ENCODE measurements at places on chromosomes 3 and 15.
A peak's percentile ranks its signal among the peaks of the same experiment; 100 is the strongest.

DNA sequence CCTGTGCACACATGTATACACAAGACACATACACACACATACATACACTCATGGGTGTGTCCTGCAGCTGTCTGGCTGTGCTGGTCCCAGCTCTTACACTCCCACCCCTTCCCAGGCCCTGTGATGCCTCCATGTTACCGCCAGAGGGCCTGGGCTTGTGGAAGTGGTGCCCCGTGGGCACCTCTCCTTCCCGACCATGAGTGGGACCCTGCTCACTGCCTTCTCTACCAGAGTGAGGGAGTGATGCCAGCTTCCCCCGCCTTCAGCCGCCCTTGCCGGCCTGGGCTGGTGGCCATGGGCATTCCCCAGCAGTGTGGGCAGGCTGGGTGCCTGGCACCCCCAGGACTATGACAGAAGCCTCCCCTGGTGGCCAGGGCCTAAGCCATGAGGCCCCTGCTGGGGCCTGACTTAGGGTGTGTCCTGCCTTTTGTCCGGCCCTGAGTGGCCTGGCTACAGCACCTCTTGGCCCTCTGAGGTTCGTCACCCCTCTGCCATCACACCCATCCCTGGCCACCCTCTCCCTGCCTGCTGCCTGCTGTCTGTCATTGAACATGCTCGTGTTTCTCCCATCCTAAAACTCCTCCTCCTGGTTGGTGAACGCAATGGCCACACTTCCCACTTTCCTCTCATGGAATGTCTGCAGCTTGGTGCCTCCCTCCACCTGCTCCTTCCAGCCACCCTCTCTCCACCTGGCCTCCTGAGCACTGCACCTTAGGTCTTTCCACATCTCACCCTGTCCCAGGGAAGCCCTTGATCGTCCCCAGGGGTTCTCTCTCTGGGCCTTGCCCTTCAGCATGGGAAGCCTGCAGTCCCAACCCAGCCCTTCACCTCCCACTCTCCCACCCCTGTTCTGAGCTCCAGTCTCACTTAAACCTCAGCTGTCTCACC lies 14.6 kb downstream of the HDAC11 start:
- DNase-seq: no peak

GRCh38 chr15:48541341-48542278 lies 103.9 kb downstream of the FBN1 start:
- DNase-seq: no peak

GRCh38 chr3:108914774-108915641 lies 38.7 kb downstream of the GUCA1C start:
- DNase-seq: peak; percentile 51

GRCh38 chr3:25452192-25452591 lies 24.1 kb downstream of the RARB start:
- no peak for DNase-seq

GRCh38 chr3:48493203-48493501 lies 10.8 kb downstream of the SHISA5 start:
- no peak for DNase-seq

DNA sequence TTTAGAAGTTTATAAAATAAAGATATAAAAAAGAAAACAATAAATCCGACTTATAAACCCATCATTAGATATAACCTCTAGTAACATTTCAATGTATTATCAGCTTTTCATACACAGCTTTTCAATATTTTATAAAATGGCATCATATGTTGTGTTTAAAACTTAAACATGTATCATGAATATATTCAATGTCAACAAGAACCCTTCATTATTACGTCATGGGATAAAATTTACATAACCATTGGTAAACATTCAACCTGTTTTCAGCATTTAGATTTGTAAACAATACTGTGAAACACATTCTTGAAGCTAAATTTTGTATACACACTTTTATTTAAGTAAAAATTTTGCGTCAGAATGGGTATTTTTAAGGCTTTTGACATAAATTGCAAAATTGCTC lies 153.4 kb upstream of the SOX14 start:
- no peak for DNase-seq

GRCh38 chr3:10244009-10244408 lies 4.2 kb upstream of the TATDN2 start:
- no peak for DNase-seq

DNA sequence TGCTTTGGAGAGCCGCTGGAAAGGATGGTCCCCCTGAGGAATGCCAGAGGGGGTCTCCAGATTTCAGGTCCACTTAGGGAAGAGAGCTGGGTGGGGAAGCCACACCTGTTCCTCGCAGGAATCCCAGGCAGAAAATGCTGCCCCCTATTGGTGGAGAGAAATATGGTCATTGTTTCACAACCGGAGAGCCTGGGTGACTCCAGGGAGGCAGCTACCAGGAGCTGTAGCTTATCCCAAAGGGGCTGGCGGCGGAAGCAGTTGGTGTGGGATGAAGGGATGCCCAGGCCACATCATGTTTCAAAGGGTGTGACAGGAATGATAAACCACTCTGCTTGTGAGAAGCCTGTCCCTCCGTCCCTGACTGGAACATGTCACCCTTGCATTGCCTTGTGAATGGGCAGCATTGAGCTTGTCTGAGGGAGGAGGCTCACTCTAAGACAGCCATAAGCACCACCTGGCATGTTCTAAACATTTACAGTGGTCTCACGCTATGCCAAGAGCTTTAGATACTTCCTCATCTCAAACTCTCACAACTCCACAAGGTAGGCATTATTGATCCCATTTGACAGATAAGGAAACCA lies 34.5 kb downstream of the POMGNT2 start:
- DNase-seq: no peak

DNA sequence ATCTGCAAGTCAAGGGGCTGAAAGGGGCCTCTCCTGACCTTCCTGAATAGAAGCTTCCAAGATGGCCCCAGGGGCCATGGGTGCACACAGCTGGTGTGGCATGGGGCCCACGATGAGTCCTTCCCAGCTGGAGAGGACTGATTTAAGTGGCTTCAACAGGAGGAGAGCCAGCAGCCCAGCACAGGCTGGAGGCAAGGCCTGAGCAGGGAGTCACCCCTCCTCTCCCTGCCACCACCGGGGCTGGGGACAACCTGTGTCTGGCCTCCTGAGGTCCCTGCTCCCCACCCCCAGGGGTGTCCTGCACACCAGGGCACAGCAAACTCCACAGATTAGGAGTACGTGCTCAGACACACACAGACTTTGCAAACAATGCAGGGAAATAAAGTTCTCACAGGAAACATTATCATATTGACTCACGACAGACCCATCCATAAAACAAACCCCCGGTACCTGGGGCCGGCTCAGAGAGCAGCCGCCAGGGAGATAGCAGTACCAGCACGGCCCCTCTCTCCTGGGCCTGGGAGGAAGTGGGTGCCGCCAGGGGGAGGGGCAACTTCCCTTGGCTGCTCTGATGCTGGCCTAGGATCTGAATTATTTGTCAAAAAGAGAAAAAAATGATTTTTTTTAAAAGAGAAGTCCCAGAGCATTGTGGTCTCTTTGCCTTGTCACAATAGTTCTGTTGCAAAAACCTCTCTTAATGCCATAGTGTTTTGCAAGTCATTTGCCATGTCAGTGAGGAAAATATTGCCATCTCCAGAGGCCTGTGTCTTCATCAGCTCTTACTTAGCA lies 21.9 kb upstream of the TSEN2 start:
- no peak for DNase-seq

DNA sequence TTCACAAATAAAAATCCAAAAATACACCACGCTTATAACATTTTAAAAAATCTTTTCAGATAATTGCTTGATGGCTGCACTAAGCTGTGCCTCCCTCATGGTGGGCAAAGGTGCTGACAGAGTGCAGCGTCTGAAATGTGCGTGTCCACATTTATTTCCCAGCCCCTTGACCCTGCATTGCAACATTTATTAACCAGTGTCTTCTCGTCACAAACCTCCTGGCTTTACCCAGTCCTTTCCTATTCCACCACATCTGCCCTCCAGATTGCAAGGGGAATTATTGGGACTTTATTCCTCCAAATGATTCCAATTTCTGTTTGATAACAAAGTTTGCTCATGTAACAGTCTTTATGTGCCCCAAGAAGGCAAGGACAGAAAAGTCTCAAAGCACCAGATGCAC lies 5.5 kb downstream of the RASGRP1 start:
- DNase-seq: no peak

DNA sequence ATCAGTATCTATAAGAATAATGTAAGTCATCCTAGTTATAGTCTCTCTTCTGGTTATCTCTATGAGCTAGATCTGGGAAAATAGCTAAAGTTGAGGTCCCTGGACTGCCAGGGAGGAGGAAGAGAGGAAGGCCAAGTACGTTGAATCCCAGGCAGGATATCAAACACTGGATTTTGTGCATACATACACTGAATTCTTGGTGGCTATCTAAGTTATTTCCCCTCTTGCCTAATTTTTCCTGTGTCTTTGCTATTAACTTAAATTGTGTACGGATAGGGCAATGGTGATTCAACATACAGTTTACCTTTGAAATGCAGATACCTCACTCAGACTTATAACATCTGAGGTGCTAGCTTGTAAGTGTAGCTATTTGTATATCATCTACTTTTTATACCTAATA lies 27.2 kb downstream of the FBXO22 start:
- no peak for DNase-seq

DNA sequence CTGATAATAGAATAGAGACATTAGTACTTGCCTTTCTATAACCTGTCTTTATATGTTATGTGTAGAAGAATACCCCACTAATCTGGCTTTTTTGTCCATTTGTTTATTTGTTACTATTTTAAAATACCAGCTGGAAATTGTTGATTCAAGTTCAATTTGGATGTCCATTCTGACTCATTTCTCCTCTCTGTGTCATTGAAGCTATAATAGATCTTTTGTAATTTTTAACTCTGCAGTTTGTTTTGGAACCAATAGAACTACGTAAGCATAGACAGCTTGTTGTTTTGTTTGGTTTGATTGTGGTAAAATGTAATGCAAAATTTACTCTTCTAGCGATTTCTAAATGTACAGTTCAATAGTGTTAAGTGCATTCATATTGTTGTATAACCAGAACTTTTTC lies 390.4 kb downstream of the ZIC1 start:
- DNase-seq: no peak

DNA sequence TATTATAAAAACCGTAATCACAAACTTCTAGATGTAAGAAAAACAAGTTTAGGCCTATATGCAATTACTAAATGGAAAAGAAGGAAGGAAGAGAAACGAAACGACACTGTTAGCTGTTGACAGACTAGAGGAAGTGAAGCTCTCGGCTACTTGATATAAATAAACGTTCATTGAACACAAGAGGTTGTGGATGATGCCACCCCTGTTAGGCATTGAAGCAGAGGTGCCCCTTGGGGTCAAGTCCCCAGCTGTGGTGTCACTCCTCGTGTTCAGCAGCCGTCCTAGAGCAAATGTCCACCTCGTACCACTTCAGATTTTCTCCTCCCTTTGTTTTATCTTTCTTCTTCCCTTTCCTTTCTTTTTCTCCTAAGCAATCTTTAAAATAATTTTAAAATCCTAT lies 146.5 kb upstream of the UBE2E1 start:
- no peak for DNase-seq

GRCh38 chr3:177468331-177468730 lies 271.0 kb upstream of the TBL1XR1 start:
- no peak for DNase-seq

- DNase-seq: no peak
Measured at GRCh38 chr15:100902436-100903167, 16.6 kb upstream of the LRRK1 start.

- no peak for DNase-seq
Measured at GRCh38 chr3:100159331-100160153, 45.2 kb upstream of the FILIP1L start.

DNA sequence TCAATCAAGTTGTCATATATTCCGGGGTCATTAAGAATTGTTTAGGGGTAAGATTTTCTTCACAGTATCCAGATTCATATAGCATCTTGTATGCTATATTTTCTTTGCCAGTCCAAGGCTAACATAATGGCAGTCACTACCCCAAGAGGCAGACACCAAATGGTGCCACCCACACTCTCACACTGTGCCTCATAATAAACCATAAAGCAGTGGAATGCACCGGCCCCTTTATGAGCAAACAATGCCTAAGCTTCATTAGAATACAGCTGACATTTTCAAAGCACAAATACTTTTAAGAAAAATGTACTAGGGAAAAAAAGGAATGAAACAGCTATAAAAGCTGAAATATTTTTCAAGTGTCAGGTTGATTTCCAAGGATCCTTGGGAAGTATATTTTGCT lies 121.6 kb downstream of the TFDP2 start:
- no peak for DNase-seq

- DNase-seq: no peak
Measured at GRCh38 chr15:70976851-70977250, 84.2 kb downstream of the LRRC49 start.

DNA sequence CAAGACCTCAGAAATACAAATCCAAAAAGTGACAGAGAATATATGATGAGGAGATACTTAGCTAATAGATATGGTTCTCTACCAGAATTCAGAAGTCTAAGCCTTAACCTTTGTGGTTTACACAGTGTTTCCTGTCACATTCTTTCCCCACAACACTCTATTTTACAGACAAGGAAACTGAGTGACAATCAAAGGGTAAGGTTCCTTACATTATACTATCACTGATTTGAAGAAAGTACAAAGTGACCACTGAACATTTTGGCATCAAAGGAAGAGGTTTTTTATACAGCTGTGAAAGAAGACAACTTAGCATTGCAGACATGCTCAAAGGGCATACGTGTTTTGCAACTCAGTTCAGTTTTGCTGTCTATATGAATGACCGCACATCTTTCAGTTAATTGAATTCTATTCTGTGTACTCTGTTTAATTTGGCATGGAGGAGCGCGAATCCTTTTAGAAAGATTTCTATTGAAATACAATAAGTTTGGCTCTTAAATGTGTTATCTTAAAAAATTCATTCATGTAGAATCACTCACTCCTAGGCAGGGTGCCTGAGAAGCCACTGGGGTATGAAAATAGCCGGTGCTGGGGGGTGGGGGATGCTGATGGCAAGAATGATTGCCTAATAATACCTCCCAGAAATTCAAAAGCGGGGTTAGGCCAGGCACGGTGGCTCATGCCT lies 66.5 kb upstream of the SKOR1 start:
- no peak for DNase-seq

GRCh38 chr15:36914960-36915808 lies 185.2 kb downstream of the MEIS2 start:
- DNase-seq: no peak

GRCh38 chr3:115239717-115240116 lies 92.6 kb upstream of the ZBTB20 start:
- DNase-seq: no peak

Data from stimulated activated CD4-positive, alpha-beta T cell treated with anti-CD3 and anti-CD28 coated beads, TNF-alpha, amount 100 ng/mL, for 48 hours (primary cell).